Stimulated activated CD4-positive, alpha-beta T cell treated with anti-CD3 and anti-CD28 coated beads, TNF-alpha, amount 100 ng/mL, for 48 hours (primary cell): ENCODE measurements at places on chromosomes 5 and 9.

DNA sequence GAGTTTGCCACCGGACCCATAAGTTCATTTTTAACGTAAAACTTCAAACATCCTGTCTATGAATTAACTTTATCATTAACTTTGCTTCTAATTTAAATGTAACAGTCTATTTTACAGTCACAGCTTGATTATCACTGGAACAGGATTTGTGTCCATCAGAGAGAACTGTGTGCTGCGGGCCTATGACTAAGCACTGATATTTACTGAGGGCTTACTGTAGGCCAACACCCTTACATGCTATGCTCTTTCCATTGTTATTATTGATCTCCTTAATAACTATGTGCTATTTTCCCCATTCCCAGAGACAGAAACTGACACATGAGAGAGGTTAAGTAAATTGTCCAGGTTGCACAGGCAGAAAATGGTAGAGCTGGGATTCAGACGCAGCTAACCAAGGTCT, 24.0 kb upstream of the GPR151 start:
- DNase-seq = no peak

GRCh38 chr9:68817079-68817875, 112.2 kb downstream of the PIP5K1B start:
- DNase-seq = no peak

DNA sequence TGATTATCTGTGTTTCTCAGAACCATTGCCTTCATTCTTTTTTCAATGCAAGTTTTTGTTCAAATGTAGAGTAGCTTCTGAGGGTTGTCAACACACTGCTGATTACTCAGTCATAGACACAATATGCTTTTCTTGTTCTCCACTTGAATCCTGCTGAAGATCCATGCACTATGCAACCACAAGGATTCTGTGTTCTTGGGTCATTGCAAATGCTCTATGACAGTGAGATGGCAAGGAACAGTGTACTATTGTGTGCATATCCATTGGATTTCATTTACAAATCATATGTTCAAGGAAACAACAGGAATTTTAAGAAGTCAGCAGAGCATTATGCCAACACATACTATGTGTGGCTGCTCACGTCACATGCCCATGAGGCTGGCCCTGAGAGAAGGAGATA, 1590.2 kb downstream of the EFNA5 start:
- no peak for DNase-seq

DNA sequence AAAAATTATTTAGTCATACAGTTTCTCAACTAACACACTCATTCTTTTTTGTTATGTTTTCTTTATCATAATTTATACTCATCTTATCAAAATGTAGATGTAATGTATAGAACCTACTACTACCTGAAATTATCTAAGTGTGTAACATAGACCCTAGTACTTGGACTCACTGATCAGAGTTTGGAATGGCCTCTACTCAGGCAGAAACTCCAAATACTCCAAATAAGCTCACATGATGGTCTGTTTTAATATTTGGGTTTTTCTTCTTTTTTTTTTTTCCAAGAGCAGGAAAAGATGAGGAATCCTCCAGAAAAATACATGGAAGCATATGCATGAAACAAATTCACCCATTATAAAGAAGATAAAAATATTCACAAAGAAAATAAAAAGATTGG, 126.3 kb downstream of the PDE4D start:
- no peak for DNase-seq

- no peak for DNase-seq
Observed at GRCh38 chr9:94865582-94866452, 139.3 kb downstream of the AOPEP start.

GRCh38 chr9:84322828-84323227, 17.7 kb downstream of the SLC28A3 start:
- DNase-seq = no peak
